ENCODE measurements at places on chromosomes 5 and 9.

- DNase-seq, result no peak
Observed at GRCh38 chr9:89601306-89601705, 3.5 kb upstream of the GADD45G start.

DNA sequence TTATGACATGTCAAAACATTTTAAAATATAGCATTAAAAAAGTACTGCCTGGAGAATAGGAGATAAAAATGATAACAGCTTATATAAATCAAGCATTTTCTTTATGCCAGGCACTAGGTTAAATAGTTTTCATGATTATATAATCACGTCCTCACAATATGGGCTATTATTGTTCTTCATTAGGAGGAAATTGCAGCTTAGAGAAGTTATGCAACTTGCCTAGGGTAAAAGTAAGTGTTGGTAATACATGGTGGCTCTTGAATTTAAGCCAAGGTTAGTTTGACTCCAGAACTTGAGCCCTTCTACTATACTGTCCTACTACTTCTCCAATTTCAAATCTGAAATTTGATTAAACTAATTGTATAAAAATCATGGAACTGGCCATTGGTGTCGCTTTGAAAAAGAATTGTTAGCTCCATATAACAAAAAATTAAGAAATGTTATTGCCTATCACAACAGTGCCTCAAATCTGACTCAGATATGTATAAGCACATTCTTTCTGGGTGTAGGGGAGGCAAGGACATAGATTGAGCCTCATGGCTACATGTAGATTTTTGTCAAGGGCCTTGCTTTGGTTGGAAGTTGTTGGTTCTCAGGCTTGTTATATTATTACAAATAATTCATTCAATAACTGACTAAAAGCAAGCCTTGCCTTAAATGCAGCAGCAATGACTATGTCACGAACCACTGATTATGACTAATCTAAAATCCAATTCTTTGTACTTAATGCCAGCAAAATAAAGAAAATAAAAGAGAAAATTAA lies 223.5 kb upstream of the DAB2 start:
- DNase-seq, result no peak

- DNase-seq, result no peak
Observed at GRCh38 chr5:60823574-60823973, 20.5 kb downstream of the ELOVL7 start.

DNA sequence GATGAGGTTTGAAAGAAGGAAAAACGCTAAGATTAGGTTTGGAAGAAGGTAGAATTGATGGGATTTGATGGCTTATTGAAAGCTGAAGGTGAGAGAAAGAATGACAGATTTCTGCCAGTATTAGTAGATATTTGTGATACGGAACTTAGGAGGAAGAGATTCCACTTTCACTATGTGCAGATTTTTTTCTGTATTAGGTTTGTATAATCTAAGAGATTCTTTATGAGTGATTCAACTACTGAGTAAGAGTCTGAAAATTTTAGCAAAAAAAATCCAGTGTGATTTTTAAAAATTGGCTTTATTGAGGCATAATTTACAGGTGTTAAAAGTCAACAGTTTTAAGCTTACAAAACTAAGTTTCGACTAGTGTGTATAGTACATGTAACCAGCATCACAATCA lies 54.1 kb downstream of the AP3S1 start:
- no peak for DNase-seq

DNA sequence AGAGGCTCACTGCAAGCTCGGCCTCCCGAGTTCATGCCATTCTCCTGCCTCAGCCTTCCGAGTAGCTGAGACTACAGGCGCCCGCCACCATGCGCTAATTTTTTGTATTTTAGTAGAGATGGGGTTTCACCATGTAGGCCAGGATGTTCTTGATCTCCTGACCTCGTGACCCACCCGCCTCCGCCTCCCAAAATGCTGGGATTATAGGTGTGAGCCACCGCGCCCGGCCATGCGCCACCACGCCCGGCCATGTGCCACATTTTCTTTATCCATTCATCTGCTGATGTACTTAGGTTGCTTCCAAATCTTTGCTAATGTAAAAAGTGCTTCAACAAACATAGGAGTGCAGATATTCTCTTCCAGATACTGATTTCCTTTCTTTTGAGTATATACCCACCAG lies 408.6 kb downstream of the CAAP1 start:
- DNase-seq, result no peak

Measured in NCI-H1105 treated with DMSO at 0.1 percent for 48 hours (cell line).